ENCODE measurements at places on chromosomes 6 and 20.

- DNase-seq = peak; percentile 58
Observed at GRCh38 chr20:371755-372542, 8.6 kb upstream of the TRIB3 start.

- DNase-seq = no peak
Observed at GRCh38 chr6:170030284-170030815, 260.5 kb downstream of the DLL1 start.

- peak; percentile 66 for DNase-seq
Observed at GRCh38 chr6:134437376-134437775, 119.5 kb upstream of the SGK1 start.

- no peak for DNase-seq
Observed at GRCh38 chr6:42925248-42925857, 3.9 kb upstream of the CNPY3 start.

- peak; percentile 68 for DNase-seq
Observed at GRCh38 chr6:35583893-35584688, 71.4 kb upstream of the TULP1 start.

DNA sequence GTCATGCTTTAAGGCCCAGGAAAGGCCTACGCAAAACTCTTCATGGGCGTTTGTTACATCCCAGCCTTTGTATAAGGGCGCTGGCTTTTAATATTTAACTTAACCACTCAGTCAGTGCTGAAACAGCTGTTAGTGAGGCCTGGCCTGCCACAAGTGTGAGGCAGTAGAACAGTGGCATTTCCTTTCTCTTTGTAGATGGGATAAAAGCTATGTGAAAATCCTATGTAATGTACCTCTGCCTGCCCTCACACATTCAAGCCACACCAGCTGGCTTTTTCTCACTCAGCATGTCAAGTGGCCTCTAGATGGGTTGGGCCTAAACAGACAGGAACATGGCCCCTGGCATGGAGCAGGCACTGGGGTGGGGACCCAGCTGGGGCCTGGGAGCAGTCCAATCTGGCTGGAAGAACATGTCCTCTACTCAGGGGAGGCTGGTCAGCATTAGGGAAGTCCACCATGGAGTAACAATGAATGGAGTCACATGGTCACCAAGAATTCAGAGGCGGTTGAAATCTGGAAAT, 20.7 kb downstream of the CGA start:
- DNase-seq = no peak

DNA sequence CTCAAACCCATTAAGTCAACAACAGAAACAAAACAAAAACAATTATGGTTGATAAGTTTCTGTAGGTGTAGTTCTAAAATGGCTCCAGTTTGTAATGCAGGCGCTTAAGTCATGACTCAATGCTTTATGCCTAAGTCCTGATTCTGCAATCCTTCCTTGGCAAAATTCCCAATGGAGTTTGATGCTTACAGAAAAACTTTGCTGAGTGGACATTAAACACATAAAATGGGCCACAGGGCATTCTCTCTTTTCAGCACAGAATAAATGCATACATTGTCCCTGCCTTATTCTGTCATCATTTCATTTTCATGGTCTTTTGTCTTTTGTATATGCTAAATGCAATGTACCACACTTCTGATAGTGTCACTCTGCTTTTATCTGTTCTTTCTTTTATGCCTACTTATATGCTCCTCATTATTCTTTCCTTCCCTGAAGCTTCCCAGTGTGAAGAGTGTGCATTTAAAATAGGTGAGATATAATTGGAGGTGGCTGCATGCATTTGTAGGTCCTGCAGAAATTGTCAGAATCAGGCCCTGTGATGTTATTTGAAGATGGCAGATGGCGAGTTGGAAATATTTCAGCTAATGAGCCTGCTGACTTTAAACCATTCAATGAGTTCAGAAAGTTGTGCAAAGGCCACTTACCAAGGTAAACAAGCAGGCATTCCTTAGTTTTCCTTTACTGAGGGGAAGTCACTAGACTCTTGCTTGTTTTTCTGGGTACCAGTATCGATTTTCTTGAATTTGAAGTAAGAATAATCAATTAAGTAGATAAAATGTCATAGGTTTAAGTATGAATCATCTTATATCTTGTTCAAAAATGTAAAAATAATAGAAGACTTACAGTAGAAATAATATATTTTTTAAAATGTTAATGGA, 313.1 kb downstream of the TRDN start:
- no peak for DNase-seq

- DNase-seq = no peak
Observed at GRCh38 chr20:51832276-51832675, 30.0 kb upstream of the SALL4 start.

- no peak for DNase-seq
Observed at GRCh38 chr6:43796903-43797890, 27.2 kb downstream of the VEGFA start.

- DNase-seq = peak; percentile 84
Observed at GRCh38 chr6:159693894-159694545, 979 bp upstream of the SOD2 start.

GRCh38 chr20:9744551-9744950, 94.3 kb downstream of the PAK5 start:
- DNase-seq = no peak

DNA sequence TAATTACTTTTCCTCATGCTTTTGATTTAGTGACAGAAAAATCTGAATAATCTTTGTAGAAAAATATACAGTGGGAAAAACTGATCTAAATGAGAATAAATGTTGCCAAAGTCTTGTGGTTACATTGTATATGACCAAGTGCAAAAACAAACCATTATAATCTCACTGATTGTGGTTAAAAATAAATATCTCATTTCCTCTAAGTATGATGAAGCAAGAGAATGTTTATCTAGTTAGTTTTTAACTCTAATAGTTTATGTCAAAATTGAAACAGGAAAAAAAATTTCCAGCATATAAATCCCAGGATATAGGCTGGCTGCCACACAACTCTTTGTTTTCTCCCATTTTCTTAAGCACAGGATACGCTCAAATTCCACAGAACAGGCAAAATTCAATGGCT, 392.7 kb upstream of the ID4 start:
- no peak for DNase-seq

- DNase-seq = no peak
Observed at GRCh38 chr20:20174089-20174835, 121.9 kb downstream of the CFAP61 start.

GRCh38 chr20:24590178-24590982, 121.0 kb downstream of the SYNDIG1 start:
- DNase-seq = no peak

DNA sequence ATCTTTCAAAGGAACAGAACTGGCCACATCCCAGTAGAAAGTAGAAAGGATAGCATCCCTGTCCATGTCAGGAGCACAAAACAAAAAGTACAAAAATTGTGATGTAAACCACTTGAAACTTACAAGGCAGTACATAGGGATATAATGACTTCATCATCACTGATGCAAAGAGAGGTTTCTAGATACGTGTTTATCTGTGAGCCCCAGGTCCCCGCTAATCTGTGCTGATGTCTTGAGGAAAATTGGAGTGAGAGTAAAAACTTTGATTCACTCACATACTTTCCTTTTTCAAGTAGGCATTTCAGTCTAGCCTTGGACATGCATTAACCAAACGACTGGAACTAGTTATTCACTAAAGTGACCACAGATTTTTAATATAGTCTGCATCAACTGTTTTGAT, 216.7 kb upstream of the QKI start:
- no peak for DNase-seq

DNA sequence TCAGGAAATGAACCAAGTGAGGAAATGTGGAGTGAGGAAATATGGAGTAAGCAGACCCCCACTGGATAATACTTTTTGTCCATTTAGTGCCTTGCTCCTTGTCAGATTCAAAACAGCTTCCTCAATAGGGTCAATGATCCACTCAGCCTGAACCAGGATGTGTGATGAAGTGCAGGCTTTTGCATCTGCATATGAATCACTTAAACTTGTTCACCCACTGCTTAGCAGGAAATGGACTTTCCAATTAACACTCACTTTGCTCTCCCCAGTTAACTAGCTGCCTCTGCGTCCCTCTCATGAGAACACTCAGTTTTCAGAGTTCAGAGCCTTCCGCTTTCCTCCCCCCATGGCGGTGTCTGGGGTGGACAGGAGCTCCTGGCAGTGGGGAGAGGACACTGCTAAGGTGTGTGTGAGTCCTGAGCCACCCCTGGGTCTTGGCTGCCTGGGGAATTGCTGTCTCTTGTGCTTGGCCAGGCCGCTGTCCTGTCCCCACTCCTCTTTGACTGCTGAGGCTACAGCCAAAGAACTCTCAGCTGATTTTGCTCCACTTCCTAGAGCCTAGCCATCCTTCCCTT, 621.8 kb downstream of the CDH26 start:
- DNase-seq = no peak

DNA sequence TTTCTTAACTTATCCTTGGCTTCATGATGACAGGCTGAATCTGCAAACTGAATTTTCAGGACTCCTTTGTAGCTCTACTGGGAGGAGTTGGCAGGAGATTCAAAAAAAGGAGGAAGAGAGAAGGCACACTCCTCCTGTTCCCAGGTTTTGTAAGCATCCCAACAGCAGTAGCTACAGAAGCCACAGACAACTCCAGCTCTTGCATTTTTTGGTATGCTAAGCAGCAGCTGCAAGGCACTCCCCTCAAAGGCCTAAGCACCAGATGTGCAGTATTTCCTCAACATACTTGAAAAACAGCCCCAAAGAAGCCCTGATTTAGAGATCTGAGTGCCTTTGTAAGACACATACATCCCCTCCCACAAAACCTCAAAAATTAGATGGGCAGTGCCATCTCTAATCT, 328.6 kb upstream of the SYNCRIP start:
- no peak for DNase-seq

- DNase-seq = peak; percentile 12
Observed at GRCh38 chr6:169172456-169172855, 81.2 kb downstream of the THBS2 start.

- DNase-seq = peak; percentile 80
Observed at GRCh38 chr6:111973118-111973761, 80.7 kb upstream of the CCN6 start.

- DNase-seq = no peak
Observed at GRCh38 chr6:4522453-4522852, 253.8 kb upstream of the CDYL start.

DNA sequence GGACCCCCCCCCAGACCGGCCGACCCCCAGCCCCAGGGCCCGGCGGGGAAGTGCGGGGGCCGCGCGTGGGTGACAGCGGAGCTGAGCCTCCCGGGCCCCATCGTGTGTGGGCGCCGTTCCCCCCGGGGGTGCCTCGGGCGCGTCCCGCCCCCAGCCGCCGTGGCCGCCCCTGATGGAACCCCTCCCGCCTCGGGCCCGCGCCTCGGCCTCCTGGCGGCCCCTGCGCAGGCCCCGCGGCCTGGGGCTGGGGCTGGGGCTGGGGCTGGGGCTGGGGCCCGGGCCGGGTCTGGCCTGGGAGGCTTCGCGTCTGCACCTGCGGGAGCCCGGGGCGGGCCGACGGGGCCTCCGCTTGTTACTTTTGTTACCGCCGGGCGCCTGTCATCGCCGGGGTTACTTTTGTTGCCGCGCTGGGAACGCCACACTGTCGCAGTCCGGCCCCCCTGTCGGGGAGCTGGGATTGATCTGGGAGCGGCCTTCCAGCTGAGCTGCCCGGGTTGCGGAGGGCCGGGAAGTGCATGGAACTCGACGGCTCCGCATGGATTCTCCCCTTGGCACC, 598 bp downstream of the OGFR start:
- no peak for DNase-seq

DNA sequence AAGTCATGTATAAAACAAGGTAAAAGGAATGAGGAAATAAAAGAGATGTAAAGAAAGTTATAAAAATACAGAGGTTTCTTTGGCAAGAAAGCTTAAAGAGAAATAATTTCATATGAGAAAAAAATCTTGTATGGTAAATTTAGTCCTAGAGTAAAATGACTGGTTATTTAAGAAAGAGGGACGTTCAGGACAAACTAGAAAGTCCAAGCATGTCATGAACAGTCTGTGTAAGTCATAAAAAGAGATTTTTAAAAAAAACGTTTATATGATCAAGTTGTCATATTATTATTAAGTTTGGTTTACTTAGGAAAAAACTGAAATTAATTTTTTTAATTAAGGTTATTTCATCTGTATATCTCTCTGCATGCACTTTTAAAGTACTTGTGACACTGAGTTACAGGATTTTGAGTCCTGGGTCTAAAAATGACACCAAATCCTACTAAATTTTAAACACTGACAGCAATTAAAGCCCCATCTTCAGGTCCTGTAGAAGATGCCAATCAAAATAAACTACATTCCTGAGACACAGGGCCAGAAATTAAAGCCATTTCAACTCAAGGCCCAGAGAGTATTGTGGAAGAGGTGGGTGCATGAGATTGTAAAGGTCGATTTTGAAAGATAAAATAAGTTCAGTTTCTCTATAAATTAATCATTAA, 62.4 kb downstream of the AGPAT4 start:
- DNase-seq = no peak

- DNase-seq = no peak
Observed at GRCh38 chr6:5208471-5208971, 52.2 kb downstream of the LYRM4 start.

DNA sequence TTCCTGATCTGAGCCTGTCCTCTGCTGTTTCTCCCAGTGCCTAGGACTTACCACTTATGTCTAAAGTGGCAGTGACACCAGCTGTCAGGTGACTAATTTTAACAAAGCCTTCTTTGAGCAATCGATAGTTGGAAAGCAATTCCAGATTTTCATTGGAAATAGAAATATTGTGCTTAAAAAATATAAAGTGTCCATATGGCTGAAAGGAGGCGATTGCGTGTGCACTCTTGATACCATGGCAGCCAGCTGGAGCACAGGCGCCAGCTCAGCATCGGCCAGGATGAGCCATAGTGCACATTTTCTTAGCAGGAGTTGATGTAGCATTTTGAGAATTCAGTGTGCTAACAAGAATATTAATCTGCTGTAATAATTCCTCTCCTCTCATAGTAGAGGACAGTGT, 70.0 kb downstream of the LRRC1 start:
- no peak for DNase-seq

GRCh38 chr6:131412960-131413830, 159.8 kb upstream of the ARG1 start:
- DNase-seq = no peak

- no peak for DNase-seq
Observed at GRCh38 chr6:34688956-34689355, 7.6 kb downstream of the ILRUN start.

DNA sequence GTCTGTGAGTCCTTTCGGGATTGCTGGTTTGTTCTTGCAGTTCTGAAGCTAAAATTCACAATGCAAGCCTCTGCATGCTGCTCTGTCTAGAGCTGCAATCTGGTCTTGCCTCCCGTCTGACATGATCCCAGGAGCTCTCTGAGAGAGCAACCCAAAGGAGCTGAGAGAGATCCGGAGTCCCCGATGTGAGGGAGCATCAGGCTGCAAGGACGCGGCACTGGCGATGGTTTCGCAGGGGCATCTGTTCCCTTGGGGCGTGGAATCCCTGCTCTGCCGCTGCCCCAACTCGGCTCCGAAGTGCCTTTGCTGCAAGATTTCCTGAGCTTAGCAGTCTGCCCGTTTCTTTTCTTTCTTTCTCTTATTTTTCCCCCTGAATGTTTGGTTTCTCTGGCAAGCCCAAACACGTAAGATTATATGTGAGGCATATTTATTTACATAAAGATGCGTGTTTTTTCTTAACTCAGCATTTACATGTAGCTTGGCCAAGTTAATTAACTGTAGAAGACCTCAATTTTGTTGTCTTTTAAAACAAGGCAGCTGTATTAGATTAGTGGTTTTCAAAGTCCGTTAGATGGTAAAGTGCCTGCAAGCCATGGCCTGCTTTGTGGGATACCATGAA, 873.0 kb downstream of the KIF16B start:
- DNase-seq = no peak

GRCh38 chr6:152531659-152532058, 105.5 kb downstream of the SYNE1 start:
- no peak for DNase-seq

Measured in CD4-positive, alpha-beta T cell treated with Interleukin-15 for 1 hour (primary cell).